ENCODE measurements at places on chromosomes 6 and 20.

GRCh38 chr6:120875900-120876299 is 458.4 kb downstream of the TBC1D32 start:
- no peak for DNase-seq

DNA sequence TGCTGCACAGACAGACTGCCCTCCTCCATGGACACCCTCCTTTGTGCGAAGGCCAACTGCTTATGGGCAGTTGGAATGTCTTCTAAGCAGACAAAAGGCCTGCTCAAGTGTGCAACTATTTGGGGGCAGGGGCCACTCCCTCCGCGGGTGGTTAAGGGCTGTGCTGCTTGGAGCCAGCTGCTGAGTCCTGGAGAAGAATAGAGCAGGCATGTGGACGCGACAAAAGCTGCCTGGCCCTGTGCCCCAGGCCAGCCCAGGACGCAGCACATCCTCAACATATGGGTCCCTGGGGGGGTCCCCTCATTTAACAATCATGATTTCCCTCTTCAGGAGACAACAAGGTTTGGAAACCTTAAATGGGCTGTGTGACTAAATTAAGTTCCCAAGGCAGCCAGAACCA is 45.5 kb upstream of the ENTPD6 start:
- DNase-seq: no peak

DNA sequence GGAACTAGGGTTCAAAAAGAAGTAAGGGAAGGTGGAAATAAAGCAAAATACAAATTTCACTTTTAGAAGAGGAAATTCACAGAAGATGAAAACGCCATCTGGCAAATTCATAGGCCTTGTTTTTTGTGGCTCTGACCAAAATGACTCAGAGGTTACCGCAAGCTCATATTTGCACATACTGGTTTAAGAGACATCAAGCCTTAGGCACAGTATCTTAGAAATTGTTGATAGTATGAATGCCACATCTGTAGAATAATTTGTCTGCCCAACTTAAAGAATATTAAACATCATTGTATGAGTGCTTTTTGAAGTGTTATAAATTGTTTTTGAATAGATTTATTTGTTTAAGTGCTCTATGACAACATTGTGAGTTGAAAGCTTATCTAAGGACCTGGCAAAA is 10.6 kb downstream of the TAAR1 start:
- peak; percentile 4 for DNase-seq

DNA sequence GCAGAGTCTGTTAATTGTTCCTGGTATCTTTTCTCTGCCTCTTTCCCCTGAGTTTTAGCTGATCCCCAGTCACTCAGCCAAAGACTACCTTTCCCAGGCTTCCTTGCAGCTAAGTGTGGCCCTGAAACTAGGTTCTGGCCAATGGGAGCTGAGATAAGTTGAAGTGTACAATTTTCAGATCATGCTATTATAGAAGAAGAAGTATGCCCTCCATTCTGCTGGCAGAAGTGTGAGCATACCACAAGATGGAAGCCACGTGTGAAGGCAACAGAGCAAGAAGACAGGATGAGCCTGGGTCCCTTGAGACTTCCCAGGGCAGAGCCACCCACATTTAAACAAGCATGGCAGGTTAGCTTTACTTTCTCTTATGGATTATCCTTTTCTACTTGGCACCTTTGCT is 273.2 kb downstream of the HIVEP2 start:
- DNase-seq: no peak

DNA sequence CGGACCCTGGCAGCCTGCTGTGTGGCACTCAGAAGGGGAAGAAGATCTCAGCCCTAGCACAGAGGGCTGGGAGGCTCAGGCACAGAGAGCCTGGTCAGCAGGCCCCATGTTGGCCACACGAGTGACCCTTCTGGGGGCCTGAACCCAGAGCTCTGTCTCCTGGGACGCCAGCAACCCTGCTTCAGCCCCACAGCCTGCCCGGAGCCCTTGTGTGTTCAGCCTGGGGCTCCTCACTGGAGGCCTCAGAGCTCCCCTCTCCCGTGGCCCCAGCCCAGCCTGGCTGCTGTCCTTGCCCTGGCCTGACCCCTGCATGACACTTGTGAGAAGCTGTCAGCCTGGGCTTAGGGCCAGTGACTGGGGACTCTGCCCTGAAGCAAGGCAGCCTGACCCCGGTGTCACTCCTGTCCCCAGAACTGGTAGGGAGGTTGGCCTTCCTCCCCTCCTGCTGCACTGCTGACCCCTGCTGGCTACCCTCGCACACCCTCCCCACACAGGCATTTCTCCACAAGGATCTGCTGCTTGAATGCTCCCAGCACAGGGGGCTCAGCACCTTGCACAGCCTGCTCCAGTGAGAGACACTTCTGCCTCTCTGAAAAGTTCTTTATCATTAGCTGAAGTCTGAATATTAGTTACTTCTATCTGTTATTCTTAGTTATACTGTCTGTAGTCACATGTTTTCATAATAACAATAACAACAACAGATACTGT is 15.4 kb upstream of the IP6K3 start:
- DNase-seq: peak; percentile 22

- no peak for DNase-seq
These were observed 58.2 kb upstream of the QKI start for GRCh38 chr6:163356324-163356723.

DNA sequence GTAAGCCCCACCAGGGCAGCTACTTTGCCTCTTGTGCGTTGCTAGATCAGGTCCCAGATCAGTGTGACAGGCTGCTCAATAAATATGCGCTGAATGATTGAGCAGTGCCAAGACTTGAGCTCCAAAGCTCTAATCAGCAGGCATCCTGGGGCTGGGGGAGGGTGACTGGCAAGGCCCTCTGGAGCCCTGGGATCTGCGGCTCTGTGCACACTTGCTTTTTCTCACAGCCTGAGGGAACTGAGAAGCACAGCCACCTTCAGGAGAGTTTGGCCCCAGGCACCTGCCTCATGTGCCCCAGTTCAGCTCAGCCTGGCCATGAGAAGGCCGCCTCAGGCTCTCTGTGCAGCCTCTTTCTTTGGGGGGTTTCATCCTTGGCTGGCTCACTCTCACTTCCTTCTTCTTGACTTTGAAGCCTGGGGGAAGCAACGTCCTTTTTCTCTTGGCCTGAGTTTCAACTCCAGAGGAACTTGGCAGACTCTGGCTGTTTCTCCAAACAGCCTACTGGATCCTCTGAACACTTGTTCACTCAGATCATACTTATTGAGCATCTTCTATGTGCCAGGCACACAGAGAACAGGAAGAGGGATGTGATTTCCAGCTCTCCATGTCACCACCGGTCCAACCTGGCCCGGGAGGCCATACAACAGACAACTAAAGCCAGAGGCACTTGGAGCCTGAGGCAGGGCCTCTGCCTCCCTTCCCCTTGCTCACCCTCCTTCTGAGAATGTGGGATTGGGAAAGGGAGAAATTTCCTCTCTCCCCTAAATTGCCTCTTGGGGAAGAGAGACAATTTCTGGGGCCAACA is 114.0 kb downstream of the VEGFA start:
- no peak for DNase-seq

GRCh38 chr6:154888421-154889295 is 106.5 kb upstream of the TIAM2 start:
- no peak for DNase-seq

DNA sequence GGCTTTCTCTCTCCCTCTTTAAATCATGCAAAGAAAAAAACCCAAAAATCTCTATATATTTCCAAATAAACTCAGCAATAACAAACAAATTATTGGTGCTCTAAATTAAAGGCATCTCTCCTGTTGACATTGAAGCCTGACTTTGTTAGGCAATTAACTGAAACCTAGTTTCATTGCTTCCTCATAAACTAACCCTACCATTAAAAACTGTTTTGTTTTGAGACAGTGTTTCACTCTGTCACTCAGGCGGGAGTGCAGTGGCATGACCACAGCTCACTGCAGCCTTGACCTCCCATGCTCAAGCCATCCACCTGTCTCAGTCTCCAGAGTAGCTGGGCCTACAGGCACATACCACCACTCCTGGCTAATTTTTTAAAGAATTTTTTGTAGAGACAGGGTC is 34.9 kb downstream of the PIGU start:
- DNase-seq: no peak

All from stimulated activated CD8-positive, alpha-beta memory T cell treated with anti-CD3 and anti-CD28 coated beads, Interleukin-7, amount 100 ng/mL, for 48 hours (primary cell).